ENCODE measurements at places on chromosomes 4 and X. TPM values are rescaled to one million over a fixed set of nuclear protein-coding genes. Genes with fewer than 3 reads are reported as not detected.

Gene SLC2A9
- 3.1 TPM for total RNA-seq

Gene GRIA2
- total RNA-seq, result 0.30 TPM

GRCh38 chr4:154368060-154368459, 123.5 kb downstream of the DCHS2 start:
- ATAC-seq, result no peak
- H3K4me3 ChIP-seq, result no peak overlapping the region
- H3K27ac ChIP-seq, result no peak overlapping the region
- H3K27me3 ChIP-seq, result no peaks in the 10 kb centered on the region
- peaks cover 6% of the 10 kb centered on the region for H3K4me1 ChIP-seq

GRCh38 chr4:21628116-21628670, 320.4 kb downstream of the KCNIP4 start:
- no peak for ATAC-seq
- no peaks in the 10 kb centered on the region for H3K4me1 ChIP-seq
- H3K4me3 ChIP-seq, result no peak overlapping the region
- H3K36me3 ChIP-seq, result no peaks in the 10 kb centered on the region

GRCh38 chr4:134780244-134780643, 578.7 kb upstream of the PABPC4L start:
- no peaks in the 10 kb centered on the region for H3K4me1 ChIP-seq
- no peak for ATAC-seq
- H3K36me3 ChIP-seq, result no peaks in the 10 kb centered on the region
- no peak overlapping the region for H3K27ac ChIP-seq
- H3K4me3 ChIP-seq, result no peak overlapping the region
- no peaks in the 10 kb centered on the region for H3K27me3 ChIP-seq

- no peak overlapping the region for H3K27ac ChIP-seq
- no peaks in the 10 kb centered on the region for H3K36me3 ChIP-seq
- no peaks in the 10 kb centered on the region for H3K4me1 ChIP-seq
- no peak for ATAC-seq
- H3K4me3 ChIP-seq, result no peak overlapping the region
- no peaks in the 10 kb centered on the region for H3K27me3 ChIP-seq
Measured at GRCh38 chrX:119647552-119648420, 41.6 kb upstream of the NKRF start.

GRCh38 chr4:81130569-81130968, 84.5 kb downstream of the PRKG2 start:
- no peaks in the 10 kb centered on the region for H3K36me3 ChIP-seq
- no peaks in the 10 kb centered on the region for H3K4me1 ChIP-seq
- H3K27ac ChIP-seq, result no peak overlapping the region
- ATAC-seq, result no peak
- H3K4me3 ChIP-seq, result no peak overlapping the region

DNA sequence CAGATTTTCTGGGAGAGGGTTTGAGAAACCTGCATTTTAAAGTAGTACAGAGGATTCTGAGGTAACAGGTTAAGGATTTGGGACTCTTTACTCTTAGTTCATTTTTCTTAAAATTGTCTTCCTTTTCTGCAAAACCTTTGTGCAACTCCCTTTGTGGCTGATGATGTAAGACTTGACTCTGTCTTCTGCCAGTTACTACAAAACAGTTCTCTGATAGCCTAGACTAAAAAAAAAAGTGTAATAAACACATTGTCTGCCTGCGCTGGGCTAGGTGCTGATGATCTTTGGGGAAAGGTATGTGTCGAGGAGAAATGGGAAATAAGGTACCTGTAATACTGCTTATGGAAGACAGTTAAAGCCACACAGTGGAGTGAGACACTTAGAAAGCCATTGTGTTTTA, 28.7 kb downstream of the IL13RA1 start:
- peak overlapping the region; percentile 55 for H3K27ac ChIP-seq
- H3K4me3 ChIP-seq, result no peak overlapping the region
- H3K36me3 ChIP-seq, result peaks cover 32% of the 10 kb centered on the region
- no peaks in the 10 kb centered on the region for H3K27me3 ChIP-seq
- peak; percentile 40 for ATAC-seq

DNA sequence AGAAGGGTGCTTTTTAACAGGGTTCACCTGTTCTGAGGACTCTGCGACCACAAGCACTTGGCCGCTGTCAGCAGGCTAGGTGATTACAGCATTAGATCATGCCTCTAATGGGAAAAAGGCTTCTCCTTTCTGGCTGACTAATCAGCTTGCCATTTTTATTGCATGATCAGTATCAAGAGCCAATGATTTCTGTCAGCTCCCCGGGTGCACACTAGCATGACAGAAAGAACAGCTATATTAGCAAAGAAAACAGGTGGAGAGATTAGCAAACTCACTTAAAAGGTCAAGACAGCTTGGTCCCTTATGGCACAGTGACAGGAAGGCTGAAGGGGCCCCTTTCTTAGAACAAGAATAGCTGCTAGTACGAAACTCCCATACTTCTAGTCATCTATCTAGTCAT, 170.0 kb downstream of the SMIM20 start:
- no peaks in the 10 kb centered on the region for H3K36me3 ChIP-seq
- H3K4me3 ChIP-seq, result no peak overlapping the region
- H3K27ac ChIP-seq, result no peak overlapping the region
- peaks cover 3% of the 10 kb centered on the region for H3K27me3 ChIP-seq
- H3K4me1 ChIP-seq, result peaks cover 27% of the 10 kb centered on the region
- ATAC-seq, result peak; percentile 55

GRCh38 chrX:133888984-133889383, 96.4 kb downstream of the GPC3 start:
- H3K27me3 ChIP-seq, result no peaks in the 10 kb centered on the region
- no peaks in the 10 kb centered on the region for H3K36me3 ChIP-seq

- H3K27me3 ChIP-seq, result no peaks in the 10 kb centered on the region
- H3K4me3 ChIP-seq, result no peak overlapping the region
- H3K27ac ChIP-seq, result no peak overlapping the region
- ATAC-seq, result no peak
- no peaks in the 10 kb centered on the region for H3K4me1 ChIP-seq
- no peaks in the 10 kb centered on the region for H3K36me3 ChIP-seq
Measured at GRCh38 chr4:152523731-152524130, 12.2 kb downstream of the FBXW7 start.
